ENCODE measurements at places on chromosomes 4 and X. TPM values are rescaled to one million over a fixed set of nuclear protein-coding genes. Genes with fewer than 3 reads are reported as not detected.

Gene SLIT2
- 2.8 TPM for total RNA-seq

Gene ADH6
- total RNA-seq = 18.8 TPM

GRCh38 chrX:30642642-30643041, 10.6 kb upstream of the GK start:
- no peak for DNase-seq

DNA sequence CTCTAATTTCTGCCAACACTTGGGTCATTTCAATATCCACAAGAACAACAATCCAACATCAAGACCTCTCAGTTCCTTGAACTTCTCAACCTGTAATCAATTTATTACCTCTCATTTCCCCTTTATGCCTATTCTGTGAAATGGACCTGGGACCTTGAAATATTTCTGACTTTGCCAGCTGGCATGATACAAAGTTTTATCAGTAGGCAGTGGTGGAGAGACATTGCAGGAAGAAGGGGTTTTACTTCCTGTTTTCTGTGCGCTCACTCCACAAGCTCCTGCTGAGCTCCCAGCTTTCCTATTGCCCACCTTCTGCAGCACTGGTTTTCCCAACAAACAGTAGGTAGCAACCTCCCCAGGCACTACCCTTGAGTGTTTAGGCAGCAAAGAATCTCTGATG, 3.5 kb upstream of the ARHGEF6 start:
- no peak for DNase-seq
